ENCODE measurements at places on chromosomes 13 and 19. TPM values are rescaled to one million over a fixed set of nuclear protein-coding genes. Genes with fewer than 3 reads are reported as not detected.

The CRYL1 gene
- total RNA-seq = 48.5 TPM

The KIR2DL4 gene
- total RNA-seq = not detected

The PRR19 gene
- 0.84 TPM for total RNA-seq

The POLD1 gene
- total RNA-seq = 40.8 TPM

The SLC7A9 gene
- total RNA-seq = not detected

The HCN2 gene
- 0.70 TPM for total RNA-seq

The CRB3 gene
- total RNA-seq = not detected

The SELENOV gene
- not detected for total RNA-seq

The C13orf42 gene
- total RNA-seq = not detected

The WDR87 gene
- not detected for total RNA-seq

The KLK5 gene
- not detected for total RNA-seq

The CFAP97D2 gene
- not detected for total RNA-seq

The PRTN3 gene
- not detected for total RNA-seq

The LRRC8E gene
- total RNA-seq = 0.51 TPM

The OR10H4 gene
- total RNA-seq = not detected

The MAMSTR gene
- total RNA-seq = 0.09 TPM

The VSIG10L gene
- 0.17 TPM for total RNA-seq

The DPF1 gene
- total RNA-seq = 0.47 TPM

The KATNAL1 gene
- 26.5 TPM for total RNA-seq

The ZNF491 gene
- total RNA-seq = 1.5 TPM

The PABPC3 gene
- 0.14 TPM for total RNA-seq

The PSG11 gene
- not detected for total RNA-seq

The ELSPBP1 gene
- not detected for total RNA-seq

The BTBD2 gene
- 51.7 TPM for total RNA-seq

The CEACAM7 gene
- 0.17 TPM for total RNA-seq

The PNKP gene
- total RNA-seq = 44.3 TPM

The MBNL2 gene
- 90.6 TPM for total RNA-seq

The GSK3A gene
- total RNA-seq = 16.7 TPM

The CGB8 gene
- not detected for total RNA-seq

The TNFRSF19 gene
- 0.17 TPM for total RNA-seq

The PRR20A gene
- not detected for total RNA-seq

The CARM1 gene
- total RNA-seq = 46.4 TPM

The HIPK4 gene
- total RNA-seq = 0.05 TPM

The SIGLEC6 gene
- not detected for total RNA-seq

The ACER1 gene
- total RNA-seq = not detected

The C19orf44 gene
- total RNA-seq = 5.3 TPM

The PPP1R13L gene
- total RNA-seq = 21.0 TPM

The KIR2DL1 gene
- not detected for total RNA-seq

The DLEU7 gene
- not detected for total RNA-seq

The PSPC1 gene
- total RNA-seq = 75.9 TPM

The TSPAN16 gene
- total RNA-seq = not detected

The S1PR4 gene
- 2.1 TPM for total RNA-seq

The LSM7 gene
- total RNA-seq = 166 TPM

The KEAP1 gene
- 125 TPM for total RNA-seq

The OR7A5 gene
- total RNA-seq = not detected

The COL5A3 gene
- 0.23 TPM for total RNA-seq

The OR10H3 gene
- not detected for total RNA-seq

The RGCC gene
- 174 TPM for total RNA-seq

The BICRA gene
- 12.2 TPM for total RNA-seq

The RASAL3 gene
- total RNA-seq = 24.8 TPM

The NLRP4 gene
- not detected for total RNA-seq

The CYP4F8 gene
- not detected for total RNA-seq

The MYBPC2 gene
- total RNA-seq = 0.05 TPM

The TMEM255B gene
- total RNA-seq = 45.1 TPM

The RNF113B gene
- total RNA-seq = not detected

The ZNF569 gene
- total RNA-seq = 7.5 TPM

The SAMD1 gene
- 25.2 TPM for total RNA-seq
